ENCODE measurements at places on chromosomes 1 and 21. TPM values are rescaled to one million over a fixed set of nuclear protein-coding genes. Genes with fewer than 3 reads are reported as not detected.

GRCh38 chr21:25872271-25872670, 137.5 kb downstream of the GABPA start:
- no peak for DNase-seq

- no peak for DNase-seq
Measured at GRCh38 chr1:68378296-68379084, 71.3 kb downstream of the RPE65 start.

- no peak for DNase-seq
Measured at GRCh38 chr1:77430966-77431690, 149.3 kb downstream of the AK5 start.

DNA sequence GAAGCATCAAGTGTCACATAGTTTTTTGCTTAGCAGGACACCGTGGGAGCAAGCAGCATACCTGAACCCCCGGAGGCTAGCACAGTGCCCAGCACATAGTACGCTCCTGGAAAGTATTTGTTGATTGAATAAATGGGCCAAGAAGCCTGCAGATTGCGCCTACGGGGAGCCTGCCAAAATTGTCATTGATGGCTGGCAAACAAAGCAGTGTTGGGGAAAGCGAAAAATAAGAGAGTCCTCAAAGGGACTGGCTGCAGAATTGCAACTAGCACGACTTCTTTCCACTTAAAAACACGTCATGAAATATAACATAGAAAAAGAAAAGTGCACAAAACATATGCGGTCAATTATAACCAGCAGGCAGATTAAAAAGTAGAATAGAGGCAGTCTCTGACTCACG, 125.2 kb upstream of the GALNT2 start:
- no peak for DNase-seq

GRCh38 chr1:1832166-1832565, 53.9 kb upstream of the NADK start:
- DNase-seq, result no peak

GRCh38 chr1:239722035-239722434, 335.7 kb downstream of the CHRM3 start:
- no peak for DNase-seq

- DNase-seq, result no peak
Measured at GRCh38 chr21:46616050-46616449, 11.2 kb upstream of the S100B start.

- peak; percentile 77 for DNase-seq
Measured at GRCh38 chr1:9251501-9251900, 16.9 kb downstream of the H6PD start.

DNA sequence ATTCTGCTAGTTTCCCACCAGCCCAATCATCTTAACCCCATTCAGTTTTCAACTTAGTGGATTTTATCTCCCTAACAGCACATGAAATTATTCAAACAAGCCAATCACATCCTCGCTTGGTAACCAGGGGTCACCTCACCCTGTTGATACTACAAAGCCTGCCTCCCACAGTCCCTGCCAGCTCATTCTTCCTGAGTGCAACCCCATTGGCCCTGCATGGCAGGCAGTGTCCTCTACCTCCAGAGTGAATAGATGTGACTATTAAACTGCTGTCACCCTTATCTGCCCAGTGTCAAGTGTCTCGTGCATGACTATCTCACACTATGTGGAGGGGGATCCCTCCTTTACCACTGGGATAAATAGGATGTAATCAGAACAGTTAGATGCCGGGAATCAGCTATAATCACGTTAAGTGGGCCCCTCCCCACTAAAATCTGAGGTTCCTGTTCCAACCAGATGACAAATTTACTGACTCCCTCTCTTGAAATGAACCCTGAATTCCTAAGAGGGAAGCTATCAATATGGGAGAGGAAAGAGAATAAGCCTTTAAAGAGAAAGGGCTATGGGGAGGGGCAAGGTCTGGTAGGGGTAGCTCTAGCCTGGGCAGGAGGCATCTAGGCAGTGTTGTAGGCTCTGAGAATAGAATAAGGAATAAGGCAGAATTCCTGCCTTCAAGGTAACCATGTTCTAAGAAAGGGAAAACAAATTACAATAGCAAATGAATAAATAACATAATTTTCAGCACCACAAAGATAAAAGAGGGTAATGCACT, 155.9 kb downstream of the SLC30A10 start:
- no peak for DNase-seq

DNA sequence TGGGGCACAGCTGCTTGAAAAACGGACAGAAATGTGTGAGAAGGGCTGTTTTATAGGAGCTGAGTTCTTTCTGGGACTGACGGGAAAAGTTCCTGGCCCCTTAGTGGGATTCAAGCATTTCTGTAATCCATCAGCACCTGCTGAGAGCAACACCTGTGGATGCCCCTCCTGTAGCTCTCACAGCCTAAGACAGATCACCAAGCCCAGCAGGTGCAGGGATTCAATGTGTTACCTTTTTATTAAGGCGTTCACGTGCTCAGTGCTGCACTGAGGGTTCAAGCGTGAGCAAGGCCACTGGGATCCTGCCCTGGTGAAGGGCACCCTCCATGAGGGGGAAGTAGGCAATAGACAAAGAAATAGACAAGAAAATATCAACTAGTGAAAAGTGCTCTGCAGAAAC, 14.9 kb downstream of the OLFML2B start:
- no peak for DNase-seq

GRCh38 chr21:42565206-42565810, 51.7 kb downstream of the SLC37A1 start:
- no peak for DNase-seq

- DNase-seq, result peak; percentile 77
Measured at GRCh38 chr1:159945483-159946241, at the start of gene IGSF9. Gene IGSF9, minus strand, starts transcription at chr1:159945613. Its CDS starts 2,159 bp downstream, at chr1:159943454.

DNA sequence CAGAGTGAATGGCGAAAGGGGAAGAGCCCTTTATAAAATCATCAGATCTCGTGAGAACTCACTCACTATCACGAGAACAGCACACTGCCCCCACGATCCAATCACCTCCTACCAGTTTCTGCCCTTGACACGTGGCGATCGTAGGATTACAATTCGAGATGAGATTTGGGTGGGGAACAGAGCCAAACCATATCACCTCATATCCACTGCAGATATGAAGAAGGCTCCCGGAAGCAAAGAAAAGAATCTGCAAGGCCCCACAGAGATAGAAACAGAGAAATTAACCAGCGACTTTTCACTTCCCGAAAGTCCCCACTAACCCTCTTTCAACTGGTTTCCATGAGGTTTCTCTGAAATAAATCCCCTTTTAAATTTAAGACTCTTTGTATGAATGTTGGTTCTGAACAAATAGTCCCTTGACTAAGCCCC, 86.2 kb upstream of the IRF2BP2 start:
- DNase-seq, result no peak

DNA sequence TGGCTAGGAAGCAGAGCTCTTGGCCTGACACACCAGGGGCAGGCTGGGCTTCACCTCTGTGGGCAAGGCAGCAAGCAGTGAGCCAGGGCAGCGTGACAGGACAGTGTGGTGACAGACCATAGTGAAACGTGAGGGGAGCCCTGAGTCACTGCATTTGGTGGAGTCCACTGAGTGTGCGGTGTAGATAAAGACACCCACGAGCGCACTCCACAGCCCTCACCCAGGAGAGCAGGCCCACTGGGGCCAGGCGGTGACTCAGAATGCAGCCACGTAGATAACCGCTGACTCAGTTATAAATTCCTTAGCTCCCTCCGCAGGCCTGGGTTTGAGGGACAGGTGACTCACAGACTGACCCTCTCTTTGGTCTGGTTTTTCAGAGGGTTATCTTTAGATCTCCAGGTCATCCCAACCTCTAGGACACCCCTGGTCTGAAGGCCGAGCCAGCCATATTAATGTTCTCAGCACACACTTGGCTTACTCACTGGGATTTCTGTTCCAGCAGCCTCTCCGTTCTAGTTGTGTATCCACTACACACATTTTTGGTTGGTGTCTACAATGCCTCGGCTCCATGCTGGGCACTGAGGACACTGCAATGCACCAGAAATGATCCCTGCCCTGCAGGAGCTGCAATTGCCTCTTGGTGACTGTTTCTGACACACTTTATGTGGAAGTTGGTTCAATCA, 90.2 kb upstream of the TSPAN2 start:
- DNase-seq, result peak; percentile 85

- no peak for DNase-seq
Measured at GRCh38 chr1:107782217-107782845, 182.6 kb downstream of the VAV3 start.

- no peak for DNase-seq
Measured at GRCh38 chr1:163701783-163702374, 380.1 kb downstream of the NUF2 start.

Gene FLG2
- total RNA-seq, result not detected

Gene TNNT2
- total RNA-seq, result 26.6 TPM

Gene SLC44A5
- total RNA-seq, result 2.2 TPM

Gene OPTC
- not detected for total RNA-seq

Gene RTCA
- 33.2 TPM for total RNA-seq

Gene OR2T33
- total RNA-seq, result not detected

Gene C8B
- not detected for total RNA-seq

Gene ERICH3
- not detected for total RNA-seq

Gene SDC3
- 8.6 TPM for total RNA-seq
